ENCODE measurements at places on chromosomes 1 and 21.

GRCh38 chr1:197466813-197467212 lies 198.8 kb downstream of the CRB1 start:
- no peak for DNase-seq

DNA sequence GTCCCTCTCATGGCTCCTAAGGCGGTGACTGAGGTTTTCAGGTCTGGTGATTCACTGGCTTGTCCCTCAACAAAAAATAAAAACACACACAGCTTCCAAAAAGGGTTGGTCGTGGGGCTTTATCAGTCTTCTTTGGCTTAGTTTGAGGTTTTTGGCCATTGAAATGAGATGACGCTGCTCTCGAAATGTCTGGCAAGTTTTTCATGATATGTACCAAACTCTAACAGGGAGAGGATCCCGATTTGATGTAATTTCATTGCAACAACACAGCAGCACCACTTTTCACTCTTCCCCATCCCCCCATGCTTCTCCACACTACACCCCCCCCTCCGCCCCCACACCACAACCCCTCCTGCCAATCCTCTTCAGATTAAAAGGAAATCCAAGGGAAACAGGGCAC lies 187.1 kb upstream of the NFIA start:
- no peak for DNase-seq

GRCh38 chr1:119160409-119160808 lies 20.0 kb upstream of the WARS2 start:
- no peak for DNase-seq

DNA sequence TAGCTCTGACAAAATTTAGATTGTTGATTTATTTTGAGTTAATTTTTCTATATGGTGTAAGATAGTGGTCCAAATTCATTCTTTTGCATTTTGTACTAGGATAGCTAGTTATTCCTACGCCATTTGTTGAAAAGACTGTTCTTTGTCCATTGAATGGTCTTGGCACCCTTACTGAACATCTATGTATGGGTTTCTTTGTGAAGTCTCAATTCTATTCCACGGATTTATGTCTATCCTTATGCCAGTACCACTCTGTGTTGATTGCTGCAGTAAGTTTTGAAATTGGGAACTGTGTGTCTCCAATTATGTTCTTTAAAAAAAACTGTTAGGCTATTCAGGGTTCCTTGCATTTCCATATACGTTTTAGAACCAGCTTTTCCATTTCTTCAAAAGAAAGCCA lies 145.7 kb downstream of the ZNF644 start:
- no peak for DNase-seq

DNA sequence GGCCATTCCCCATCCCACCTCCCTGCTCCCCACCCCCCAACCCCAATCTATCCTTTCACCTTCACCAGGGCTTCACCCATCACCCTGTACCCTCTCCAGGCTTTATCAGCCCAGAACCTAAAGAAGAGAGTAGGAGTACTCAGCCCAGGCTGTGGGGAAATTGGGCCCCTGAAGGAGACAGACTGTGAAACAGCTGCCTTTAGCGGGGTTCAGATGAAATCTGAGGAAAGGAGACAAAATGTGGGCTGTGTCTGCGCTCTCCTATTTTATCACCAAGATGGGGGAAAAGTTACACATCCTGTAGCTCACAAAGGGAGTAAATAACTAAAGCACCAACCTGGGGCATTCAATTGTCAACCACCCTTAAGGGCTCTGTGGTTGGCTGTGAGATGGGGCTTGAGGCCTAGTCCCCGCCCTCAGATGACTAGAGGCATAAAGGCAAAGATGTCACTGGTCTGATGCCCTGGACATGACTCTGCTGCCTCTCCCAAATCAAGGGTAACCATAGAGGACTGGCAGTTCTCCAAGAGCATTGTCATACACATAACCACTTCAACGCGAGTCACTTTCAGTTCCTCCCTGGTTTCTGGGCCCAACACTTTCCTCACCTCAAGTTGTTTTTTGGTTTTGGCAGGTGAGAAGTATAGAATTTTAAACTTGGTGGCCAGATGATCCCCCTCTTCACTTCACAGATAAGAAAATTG lies 30.0 kb downstream of the SLC27A3 start:
- peak; percentile 13 for DNase-seq

- DNase-seq: no peak
Observed at GRCh38 chr1:225878282-225878681, 3.9 kb downstream of the TMEM63A start.

GRCh38 chr1:91754348-91754747 lies 131.6 kb downstream of the TGFBR3 start:
- DNase-seq: no peak

DNA sequence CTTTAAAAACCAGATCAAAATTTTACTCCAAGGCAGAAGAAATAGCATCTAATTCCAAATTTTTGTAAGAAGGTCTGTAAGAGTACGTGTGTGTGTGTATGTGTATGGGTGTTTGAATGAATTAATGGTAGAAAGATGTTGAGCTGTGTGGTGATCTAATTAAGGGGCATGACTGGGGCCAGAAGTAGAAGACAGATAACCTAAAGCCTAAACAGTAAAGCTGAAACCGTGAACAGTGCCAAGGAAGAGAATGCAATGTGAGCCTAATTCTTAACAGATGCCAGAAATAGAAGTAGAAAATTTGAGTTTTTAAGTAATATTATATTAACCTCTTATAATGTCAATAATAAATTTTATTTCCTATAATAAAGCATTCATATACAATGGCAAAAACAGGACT lies 38.2 kb downstream of the BRINP3 start:
- no peak for DNase-seq

GRCh38 chr21:45418301-45419071 lies 13.5 kb downstream of the COL18A1 start:
- no peak for DNase-seq

- no peak for DNase-seq
Observed at GRCh38 chr21:15875286-15875685, 145.5 kb downstream of the USP25 start.

DNA sequence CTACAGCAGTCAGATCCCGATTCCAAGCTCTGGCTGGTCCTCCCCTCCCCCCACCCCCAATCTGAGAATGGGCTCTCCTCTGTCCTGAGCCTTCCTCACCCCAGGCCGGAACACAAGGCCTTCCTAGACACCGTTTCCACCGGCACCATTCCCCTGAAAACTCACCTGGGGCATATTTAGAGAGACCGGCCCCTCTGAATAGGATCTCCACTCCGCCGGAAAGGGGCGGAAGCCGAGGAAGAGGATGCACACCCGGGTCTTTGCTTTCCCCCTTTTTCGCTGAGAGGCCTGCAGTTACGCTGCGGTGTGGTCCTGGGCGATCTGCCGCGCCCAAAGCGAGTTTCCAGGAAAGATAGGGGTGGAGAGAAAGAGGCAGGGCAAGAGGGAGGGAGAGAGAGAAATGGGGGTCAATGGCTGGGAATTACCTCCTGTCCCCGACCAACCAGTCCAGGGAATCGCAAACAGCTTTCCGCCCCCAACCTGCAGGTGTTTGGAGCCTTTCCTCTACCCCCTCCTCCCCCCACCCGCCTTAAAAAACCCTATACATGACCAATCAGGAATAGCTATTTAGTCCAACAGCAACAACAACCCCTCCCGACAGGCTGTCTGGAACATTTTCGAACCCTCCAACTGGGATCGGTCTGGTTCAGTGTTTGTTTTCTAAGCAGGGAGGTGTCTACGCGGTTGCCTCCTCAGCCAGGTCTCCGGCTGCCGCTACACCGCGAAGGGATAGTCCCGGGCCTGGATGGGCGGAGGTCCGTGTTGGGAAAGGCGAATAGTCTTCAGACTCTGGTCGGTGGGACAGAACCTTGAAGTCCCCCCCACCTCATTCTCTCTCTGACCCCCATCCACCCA lies 2.8 kb downstream of the TAL1 start:
- no peak for DNase-seq

DNA sequence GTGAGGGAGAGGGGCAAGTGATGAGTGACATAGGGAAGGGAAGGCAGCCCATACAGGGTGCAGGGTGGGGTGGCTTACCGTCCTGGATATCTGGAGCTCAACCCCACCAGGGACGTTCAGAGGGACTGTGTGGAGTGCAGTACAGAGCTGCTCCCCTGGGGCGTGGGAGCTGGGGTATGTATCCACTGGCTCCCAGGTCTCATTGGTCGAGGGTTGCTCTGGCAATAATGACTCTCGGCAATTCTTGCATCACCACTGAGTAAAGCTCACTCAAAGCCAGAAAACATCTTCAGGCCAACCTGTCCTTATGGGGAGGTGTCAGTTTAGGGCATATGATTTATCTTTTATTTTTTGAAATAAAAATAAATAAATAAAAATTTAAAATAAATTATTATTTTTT lies 43.2 kb upstream of the RUNX3 start:
- no peak for DNase-seq

- no peak for DNase-seq
Observed at GRCh38 chr21:35203093-35203977, 154.2 kb upstream of the RUNX1 start.

DNA sequence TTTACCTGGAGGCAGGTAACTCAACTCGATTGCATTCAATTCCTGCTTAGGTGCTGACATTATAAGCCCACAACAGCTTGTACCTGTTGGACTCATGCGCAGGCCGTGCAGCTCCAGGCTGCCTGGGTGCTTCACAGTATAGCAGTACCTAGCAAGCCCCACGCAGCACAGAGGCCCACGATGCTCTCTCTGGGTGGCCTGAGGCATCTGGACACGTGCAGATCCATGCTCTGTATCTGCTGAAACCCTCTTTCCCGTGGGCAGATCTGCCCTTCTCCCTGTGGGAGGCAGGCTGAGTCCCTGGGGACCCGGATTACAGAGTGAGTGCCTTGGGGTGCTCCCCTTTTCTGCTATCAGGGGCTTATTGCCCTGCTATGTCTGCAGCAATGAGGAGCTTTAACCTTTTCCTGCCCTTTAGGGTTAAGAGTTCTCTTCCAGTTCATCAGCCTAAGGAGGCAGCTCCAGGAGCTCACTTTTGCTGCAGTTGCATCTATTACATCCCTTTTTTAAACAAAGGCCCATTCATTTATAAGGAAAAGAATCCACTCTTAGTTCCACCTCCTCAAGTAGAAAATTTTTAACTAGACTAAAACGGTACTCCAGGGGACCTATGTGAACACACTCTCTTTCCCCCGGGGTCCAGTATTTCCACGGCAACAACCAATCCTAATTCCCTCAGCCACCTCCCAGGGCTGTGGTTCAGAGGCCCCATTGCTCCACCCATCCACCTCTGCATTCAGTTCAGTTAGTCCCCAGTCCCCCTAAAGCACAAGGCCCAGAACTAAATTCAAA lies 19.3 kb downstream of the ITPKB start:
- no peak for DNase-seq
